Activated CD4-positive, alpha-beta T cell treated with anti-CD3 and anti-CD28 coated beads, Interleukin-2, Interleukin-4, amounts not matched to agents 100 ng/mL and 50 ng/mL, durations not matched to agents 16 hours and 8 hours (primary cell): ENCODE measurements at places on chromosomes 7 and 10.

- no peak for DNase-seq
These were observed 570.7 kb downstream of the REEP3 start for GRCh38 chr10:64091897-64092296.

- DNase-seq, result no peak
These were observed 572.0 kb downstream of the SUGCT start for GRCh38 chr7:40706829-40707228.

DNA sequence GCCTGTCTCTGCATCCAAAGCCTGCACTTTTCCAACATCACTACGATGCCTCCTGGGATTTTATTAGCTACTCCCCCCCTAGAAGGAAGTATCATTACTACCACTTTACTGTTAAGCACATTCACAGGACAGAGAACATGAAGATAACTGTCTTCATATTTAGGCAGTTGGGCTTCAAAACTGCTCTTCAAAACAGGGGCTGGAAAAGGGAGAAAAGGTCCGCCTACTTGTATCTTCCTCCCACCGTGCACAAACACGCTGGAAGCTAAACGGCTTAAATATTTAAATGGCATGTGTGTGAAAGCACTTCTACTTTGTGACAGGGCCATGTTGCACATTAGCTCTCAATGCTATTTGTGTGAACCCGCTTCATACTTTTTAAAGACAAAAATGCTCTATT lies 999 bp downstream of the ITIH5 start:
- no peak for DNase-seq

DNA sequence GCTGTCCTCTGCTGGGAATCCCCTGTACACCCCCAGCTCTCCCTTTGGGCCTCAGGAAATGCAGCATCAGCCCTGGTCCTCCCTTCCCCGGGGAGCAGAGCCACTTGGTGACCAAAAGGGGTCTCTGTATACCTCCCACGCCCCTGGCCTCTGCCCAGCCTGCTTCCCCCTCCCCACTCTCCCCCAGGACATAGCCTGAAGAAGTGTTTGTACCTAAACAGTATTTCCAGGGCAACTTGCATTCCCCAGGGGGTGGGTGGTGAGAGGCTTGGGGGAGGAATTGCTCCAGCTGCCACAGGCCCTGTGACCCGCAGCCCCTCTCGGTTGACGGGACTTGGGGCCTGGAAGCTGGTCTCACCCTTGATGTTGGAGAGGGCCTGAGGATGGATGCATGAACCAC lies 39.3 kb downstream of the TMEM270 start:
- DNase-seq, result no peak
